ENCODE measurements at places on chromosomes 3 and 15.

- no peak for DNase-seq
Observed at GRCh38 chr15:64806509-64806908, 18.9 kb downstream of the PIF1 start.

GRCh38 chr3:128439226-128439625, 27.5 kb downstream of the DNAJB8 start:
- no peak for DNase-seq

GRCh38 chr3:61538486-61538885, 22.9 kb upstream of the PTPRG start:
- DNase-seq: no peak

DNA sequence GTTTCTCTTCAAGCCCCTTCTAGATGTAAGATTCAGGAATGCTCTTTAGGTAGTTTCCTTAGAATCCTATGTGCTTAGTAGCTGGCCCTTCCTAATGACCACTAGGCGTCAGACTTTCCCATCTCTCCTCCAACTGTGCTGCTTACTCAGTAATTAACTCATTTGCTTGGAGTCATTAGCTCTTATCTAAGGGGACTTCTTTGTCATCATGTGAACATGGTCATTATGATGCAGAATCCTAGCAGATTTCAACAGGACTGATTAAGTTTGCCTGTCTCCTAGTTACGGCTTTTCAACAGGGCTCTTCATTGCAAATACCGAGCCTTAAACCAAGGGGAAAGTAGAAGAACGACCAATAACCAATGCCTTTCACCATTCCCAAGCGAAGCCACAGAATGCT, 46.4 kb downstream of the GJD2 start:
- no peak for DNase-seq

GRCh38 chr3:136734382-136735070, 17.7 kb downstream of the STAG1 start:
- DNase-seq: no peak
